ENCODE measurements at places on chromosomes 6 and 20.
A peak's percentile ranks its signal among the peaks of the same experiment; 100 is the strongest.

DNA sequence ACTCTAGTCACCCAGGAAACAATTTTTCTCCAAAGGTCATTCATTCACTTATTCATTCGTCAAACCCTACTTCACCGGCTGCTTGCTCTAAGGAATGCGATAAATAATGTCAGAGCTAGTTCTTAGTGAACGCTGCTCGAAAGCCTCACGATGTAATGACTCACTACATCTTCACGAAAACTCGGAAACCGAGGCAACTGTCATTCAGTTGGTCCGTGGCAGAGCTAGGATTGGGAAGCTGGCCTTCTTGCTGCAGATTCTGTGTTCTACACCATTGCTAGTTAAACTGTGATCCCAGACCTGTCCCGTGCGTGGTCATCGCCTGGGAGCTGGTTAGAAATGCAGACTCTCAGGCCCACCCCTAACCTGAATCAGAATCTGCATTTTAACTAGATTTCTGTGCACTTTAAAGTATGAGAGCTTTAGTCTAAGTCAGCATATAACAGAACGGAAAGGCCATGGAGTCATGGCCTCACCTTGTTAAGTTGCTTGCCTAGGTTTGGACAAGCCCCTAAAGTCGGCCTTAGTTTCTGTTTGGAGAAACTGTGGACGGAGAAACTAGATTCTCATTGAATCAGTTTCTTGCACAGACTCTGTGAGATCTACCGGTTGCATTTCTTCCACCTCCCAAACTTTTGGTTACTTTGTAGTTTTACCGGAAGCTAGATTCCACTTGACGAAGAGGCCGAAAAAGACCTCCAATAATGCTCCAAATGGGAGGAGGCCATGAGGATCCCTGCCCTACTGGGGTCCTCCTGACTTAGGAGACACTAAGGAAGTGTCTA, 651 bp upstream of the CCND3 start:
- DNase-seq, result no peak

DNA sequence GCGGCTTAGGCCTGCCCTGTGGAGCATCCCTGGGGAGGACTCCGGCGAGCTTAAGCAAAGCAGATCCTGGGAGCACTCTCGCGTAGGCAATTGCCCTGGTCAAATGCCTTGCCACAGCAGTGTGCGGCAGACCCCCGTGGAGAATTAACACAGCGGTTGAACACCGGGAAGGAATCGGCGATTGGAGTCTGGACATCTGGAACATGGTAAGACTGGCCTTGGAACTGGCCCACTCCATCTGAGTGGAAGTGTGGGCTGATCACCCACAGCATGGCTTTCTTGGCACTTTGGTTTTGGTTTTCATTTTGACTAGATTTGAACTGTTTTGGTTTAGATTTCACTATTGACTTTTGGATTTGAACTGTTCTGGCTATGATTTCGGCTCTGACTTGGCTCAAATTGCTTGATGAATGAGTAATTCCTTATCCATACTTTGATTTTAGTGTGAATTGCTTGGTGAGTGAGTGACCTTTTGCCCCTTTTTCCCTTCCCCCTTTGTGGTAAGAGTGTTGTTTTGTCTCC, 300.7 kb downstream of the RNGTT start:
- no peak for DNase-seq

DNA sequence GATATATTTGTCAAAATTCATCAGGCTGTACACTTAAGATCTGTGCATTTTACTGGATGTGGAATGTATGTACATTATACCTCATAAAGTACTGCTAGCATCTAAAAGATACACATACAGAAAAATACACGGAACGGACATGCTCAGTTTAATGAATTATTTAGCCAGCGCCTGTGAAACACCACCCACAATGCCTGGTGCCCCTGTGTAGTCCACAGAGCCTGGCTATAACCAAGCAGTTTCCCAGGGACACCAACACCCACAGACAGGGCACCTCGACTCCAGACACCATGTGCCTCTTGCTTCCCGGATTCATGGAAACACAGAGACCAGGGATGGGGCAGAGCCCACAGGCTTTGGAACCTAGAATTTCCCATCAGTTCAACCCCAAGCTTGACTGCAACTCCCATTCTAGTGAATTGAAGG, 17.4 kb upstream of the ARMC12 start:
- no peak for DNase-seq

GRCh38 chr6:68968301-68968649, 333.2 kb downstream of the ADGRB3 start:
- DNase-seq, result no peak

DNA sequence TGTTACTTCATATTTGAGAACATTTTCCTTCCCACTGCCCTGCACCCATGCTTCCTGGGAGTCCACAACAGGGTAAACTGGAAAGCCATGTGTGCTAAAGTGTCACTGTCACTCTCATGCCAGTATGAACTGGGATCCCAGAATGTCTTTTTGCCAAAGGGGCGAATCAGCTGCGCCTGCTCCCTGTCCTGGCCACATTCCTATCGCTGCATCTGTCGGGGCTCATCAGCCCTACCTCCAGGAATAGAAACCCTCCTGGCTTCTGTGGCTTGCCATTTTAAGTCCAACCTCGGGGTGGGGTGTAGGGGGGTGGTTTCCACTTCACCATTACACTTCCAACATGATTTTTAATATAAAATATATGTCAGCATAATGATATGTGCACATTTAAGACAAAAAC, 933 bp downstream of the KLHL31 start:
- no peak for DNase-seq

DNA sequence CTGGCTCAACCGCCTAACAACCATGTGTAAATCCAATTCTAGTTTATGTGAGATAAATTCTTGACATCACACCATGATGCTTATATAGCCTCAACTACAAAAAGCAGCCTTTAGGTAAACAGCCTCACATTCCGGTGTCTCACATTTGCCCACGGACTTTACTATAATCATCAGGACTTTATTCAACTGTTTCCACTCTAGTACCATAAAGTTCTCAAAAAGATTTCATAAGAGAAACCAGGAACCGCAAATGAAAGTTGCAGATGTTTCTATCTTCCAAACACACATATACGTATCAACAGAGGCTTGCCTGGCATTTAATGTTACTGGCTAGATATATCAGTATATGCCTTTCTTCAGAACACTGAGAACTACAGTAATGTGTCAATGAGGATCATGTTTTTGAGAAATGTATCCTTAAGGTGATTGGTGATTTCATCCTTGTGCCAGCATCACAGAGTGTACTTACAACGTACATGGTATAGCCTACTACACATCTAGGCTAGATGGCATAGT, 80.0 kb downstream of the EPB41L2 start:
- DNase-seq, result no peak

- DNase-seq, result no peak
These were observed 35.6 kb downstream of the ADGRF4 start for GRCh38 chr6:47733879-47734558.

DNA sequence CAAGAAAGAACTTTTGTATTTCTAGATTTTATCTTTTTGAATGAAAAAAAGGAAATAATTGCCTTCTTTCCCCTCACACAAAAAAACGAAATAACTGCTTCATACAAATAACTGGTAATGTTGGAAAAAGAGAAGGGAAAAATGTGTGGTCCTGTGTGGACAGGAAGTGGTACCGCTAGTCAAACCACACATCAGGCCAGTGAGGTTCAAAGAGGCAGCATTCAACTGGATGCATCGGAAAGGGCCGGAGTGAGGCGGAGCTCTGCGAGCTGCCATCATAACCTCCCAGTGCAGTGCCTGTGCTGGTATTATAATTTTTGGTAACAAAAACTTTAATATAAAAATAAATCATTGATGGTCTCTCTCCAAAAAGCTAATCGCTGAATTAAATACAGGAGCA, 111.2 kb downstream of the IRF4 start:
- DNase-seq, result no peak

GRCh38 chr20:4585758-4586157, 136.0 kb upstream of the PRND start:
- no peak for DNase-seq

DNA sequence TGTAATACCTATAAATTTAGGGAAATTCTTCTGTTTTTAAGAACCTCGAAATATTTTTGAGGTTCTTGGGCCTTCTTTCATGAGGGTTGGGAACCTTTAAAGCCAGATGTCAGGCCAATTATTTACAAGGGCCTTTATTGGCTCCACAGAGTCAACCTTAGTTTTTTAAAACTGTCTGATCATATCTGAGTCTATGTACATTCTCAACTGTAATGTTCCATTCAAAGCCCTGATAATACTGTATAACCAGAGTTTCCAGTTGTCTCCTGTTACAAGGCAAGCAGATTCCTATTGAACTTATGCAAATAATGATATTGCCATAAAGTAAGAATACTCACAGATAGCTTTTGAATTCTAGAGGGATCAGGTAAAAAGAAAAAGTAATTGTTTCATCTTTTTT, 545.5 kb downstream of the EPM2A start:
- no peak for DNase-seq

DNA sequence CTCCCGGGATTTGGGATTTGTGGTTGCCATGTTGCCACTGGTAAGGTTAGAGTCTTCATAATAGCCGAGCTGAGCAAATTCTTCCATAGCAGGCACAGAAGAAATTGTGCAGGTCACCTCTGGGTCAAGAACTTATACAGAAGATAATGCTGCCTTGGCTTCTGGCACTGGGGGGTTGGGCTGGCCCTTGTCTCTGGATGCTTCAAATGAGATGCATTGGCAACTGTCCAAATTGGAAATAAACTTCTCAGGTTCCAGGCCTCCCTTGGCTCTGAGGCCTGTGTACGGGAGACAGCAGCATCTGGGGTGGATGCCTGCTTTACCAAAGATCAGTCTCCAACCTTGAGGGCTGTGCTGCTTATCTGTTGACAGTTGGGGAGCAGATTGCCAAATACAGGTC, 26.2 kb downstream of the MYO6 start:
- DNase-seq, result no peak

GRCh38 chr20:61352346-61353260, 100.5 kb downstream of the CDH4 start:
- DNase-seq, result no peak

GRCh38 chr6:157268396-157268795, 54.9 kb downstream of the TMEM242 start:
- DNase-seq, result no peak

DNA sequence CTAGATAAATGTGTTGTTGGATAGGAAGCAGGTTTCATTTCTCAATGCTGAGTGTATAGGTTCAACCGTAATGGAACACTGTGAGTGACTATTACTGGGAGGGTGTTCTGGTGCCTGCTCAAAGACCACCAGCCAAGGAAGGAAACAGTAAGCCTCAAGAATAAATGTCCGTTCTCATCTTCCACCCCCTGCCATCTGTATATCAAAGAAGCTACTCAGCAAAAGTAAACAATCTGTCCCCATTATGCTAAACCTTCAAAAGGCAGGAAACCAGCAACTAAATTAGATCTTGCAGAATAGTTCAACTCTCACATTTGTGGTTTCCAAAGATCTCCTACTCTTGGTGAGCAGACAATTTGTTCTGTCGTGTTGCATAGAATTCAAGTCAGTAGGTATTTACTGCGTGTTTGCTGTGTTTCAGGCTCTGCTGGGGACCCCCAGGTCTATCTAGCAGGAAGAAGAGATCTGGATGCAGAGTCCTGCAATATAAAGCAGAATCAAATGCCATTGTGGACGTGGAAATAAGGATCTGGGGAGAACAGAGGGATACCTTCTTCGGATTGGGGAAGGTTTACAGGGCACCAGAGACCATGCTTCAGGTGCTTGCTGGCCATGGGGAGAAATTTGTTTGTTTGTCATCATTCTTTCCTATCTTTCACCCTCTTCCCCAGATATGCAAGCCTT, 87.3 kb downstream of the SCML4 start:
- no peak for DNase-seq

GRCh38 chr6:112649853-112650252, 302.7 kb downstream of the RFPL4B start:
- no peak for DNase-seq

- no peak for DNase-seq
These were observed 1.1 kb downstream of the FNDC1 start for GRCh38 chr6:159170333-159170672.

GRCh38 chr6:167027772-167028171, 28.6 kb downstream of the CEP43 start:
- no peak for DNase-seq

- DNase-seq, result peak; percentile 9
These were observed 74.2 kb downstream of the TOX2 start for GRCh38 chr20:43988867-43989266.

DNA sequence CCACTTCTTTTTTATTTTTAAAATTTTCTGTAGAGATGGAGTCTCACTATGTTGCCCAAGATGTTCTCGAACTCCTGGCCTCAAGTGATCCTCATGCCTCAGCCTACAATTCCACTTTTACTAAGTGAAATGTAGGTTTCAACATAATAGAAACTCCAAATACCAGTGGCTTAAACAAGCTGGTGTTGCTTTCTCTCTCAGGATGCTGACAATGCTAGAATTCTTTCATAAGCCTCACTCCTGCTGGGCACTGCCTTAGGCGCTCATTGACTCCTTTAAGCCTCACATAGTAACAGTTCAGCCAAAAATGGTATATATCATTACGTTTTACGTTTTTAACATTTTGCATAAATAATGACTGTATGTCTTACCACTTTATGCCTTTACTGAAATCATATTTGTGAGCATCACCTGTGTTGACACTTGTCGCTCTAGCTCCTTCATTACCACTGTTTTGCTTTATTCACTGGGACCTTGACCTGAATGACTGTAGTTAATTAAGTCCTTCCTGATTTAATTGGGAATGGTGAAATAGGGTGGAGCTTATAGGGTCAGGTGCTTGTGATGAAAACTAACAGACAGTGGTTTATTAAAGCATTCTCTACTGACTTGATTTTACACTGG, 3.9 kb upstream of the CST9 start:
- DNase-seq, result no peak

- DNase-seq, result no peak
These were observed 1198.4 kb upstream of the CITED2 start for GRCh38 chr6:140572867-140573266.

DNA sequence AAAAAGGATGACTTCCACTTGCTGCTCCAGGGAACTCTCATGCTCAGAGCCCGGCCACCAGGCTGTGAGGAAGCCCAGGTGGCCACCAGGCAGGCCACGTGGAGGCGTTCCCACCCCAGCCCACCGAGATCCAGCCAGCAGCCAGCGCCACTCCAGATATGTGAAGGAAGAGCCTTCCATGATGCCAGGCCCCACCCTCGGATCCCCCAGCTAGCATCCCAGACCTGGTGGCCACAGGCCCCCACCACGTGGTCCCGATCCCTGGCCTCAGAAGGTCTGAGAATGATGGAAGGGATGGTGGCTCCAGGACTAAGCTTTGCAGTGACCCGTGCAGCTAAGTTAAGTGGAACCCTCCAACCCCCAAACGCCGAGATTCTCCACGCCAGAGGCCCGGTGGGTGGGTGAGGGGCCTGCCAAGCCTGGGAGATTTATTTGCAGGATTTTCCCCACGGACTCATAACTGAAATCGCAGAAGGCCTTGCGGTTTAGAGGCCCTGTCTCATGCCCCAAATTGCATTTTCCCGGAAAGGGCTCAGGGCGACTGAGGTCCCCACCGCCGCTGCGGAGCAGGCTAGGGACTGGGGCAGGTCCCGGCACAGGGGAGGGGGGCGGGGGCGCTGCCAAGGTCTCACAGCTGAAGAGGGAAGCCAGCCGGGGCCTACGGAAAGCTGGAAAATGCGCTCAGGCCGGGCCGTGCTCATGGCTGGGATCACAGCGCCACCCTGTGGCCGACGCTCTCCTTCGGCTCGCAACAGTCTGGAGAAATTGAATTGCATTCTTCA, 31.1 kb upstream of the CST7 start:
- DNase-seq, result no peak
